ENCODE measurements at places on chromosomes 12 and 14. TPM values are rescaled to one million over a fixed set of nuclear protein-coding genes. Genes with fewer than 3 reads are reported as not detected.

DNA sequence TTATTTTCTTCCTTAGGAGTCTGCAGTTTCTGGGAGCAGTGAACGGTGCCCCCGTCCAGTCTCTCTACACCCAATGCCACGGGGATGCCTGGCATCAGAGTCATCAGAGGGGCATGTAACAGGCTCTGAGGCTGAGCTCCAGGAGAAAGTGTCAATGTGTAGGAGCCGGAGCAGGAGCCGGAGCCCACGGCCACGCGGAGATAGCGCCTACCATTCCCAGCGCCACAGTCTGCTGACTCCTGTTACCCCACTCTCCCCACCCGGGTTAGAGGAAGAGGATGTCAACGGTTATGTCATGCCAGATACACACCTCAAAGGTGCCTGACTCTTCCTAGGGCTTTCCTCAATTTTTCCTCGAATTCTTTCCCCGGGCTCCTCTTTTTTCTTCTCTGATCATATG is 3.3 kb upstream of the PA2G4 start:
- H3K4me1 ChIP-seq: peaks cover 17% of the 10 kb centered on the region
- no peak for DNase-seq
- no peaks in the 10 kb centered on the region for H3K27me3 ChIP-seq
- peaks cover 56% of the 10 kb centered on the region for H3K36me3 ChIP-seq

DNA sequence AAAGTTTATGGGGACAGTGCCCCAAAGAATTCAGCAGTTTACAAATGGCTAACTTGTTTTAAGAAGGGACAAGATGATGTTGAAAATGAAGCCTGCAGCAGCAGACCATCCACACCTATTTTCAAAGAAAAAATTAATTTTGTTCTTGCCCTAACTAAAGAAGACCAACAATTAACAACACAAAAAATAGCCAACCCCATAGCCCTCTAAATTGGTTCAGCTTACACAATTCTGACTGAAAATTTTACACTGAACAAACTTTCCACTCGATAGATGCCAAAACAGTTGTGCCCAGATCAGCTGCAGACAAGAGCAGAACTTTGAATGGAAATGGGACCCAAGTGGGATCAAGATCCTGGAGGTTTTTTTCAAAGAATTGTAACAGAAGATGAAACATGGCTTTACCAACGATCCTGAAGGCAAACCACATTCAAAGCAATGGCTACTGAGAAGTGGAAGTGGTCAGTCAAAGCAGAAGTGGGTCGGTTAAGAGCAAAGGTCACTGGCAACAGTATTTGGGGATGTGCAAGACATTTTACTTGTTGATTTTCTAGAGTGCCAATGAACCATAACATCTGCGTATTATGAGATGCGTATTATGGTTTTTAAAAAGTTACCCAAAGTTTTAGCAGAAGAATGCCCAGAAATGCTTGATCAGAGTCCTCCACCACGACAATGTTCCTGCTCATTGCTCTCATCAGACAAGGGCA is 30.0 kb downstream of the SLC39A9 start:
- no peaks in the 10 kb centered on the region for H3K27me3 ChIP-seq
- H3K27ac ChIP-seq: no peak overlapping the region
- H3K36me3 ChIP-seq: peaks cover 20% of the 10 kb centered on the region

GRCh38 chr12:81644503-81644902 is 114.6 kb downstream of the PPFIA2 start:
- no peak overlapping the region for H3K4me3 ChIP-seq
- no peaks in the 10 kb centered on the region for H3K4me1 ChIP-seq
- H3K36me3 ChIP-seq: no peaks in the 10 kb centered on the region
- no peak for DNase-seq

Gene KRT78
- not detected for total RNA-seq

- peaks cover 26% of the 10 kb centered on the region for H3K36me3 ChIP-seq
- H3K27me3 ChIP-seq: peaks cover 20% of the 10 kb centered on the region
- no peak for DNase-seq
- H3K4me1 ChIP-seq: peaks cover 34% of the 10 kb centered on the region
- H3K4me3 ChIP-seq: no peak overlapping the region
These were observed 4.8 kb downstream of the GUCY2C start for GRCh38 chr12:14691560-14691959.

GRCh38 chr14:67787673-67788072 is 28.7 kb downstream of the ZFYVE26 start:
- H3K4me1 ChIP-seq: no peaks in the 10 kb centered on the region
- H3K27ac ChIP-seq: no peak overlapping the region
- H3K36me3 ChIP-seq: peaks cover 67% of the 10 kb centered on the region
- no peaks in the 10 kb centered on the region for H3K27me3 ChIP-seq
- no peak for DNase-seq
- no peak overlapping the region for H3K4me3 ChIP-seq

- H3K4me1 ChIP-seq: peaks cover 3% of the 10 kb centered on the region
- H3K4me3 ChIP-seq: no peak overlapping the region
- no peaks in the 10 kb centered on the region for H3K27me3 ChIP-seq
- DNase-seq: peak; percentile 76
These were observed 111.9 kb upstream of the CCDC175 start for GRCh38 chr14:59688224-59689170.

GRCh38 chr14:76776428-76777251 is 15.4 kb downstream of the VASH1 start:
- peaks cover 18% of the 10 kb centered on the region for H3K4me1 ChIP-seq
- DNase-seq: no peak
- no peaks in the 10 kb centered on the region for H3K36me3 ChIP-seq
- peaks cover 2% of the 10 kb centered on the region for H3K27me3 ChIP-seq
- H3K27ac ChIP-seq: no peak overlapping the region

Gene GARIN6
- total RNA-seq: not detected

GRCh38 chr12:16228067-16228466 is 49.4 kb downstream of the SLC15A5 start:
- no peak overlapping the region for H3K27ac ChIP-seq
- H3K27me3 ChIP-seq: no peaks in the 10 kb centered on the region
- no peaks in the 10 kb centered on the region for H3K4me1 ChIP-seq

- H3K36me3 ChIP-seq: no peaks in the 10 kb centered on the region
- peak overlapping the region; percentile 90 for H3K27ac ChIP-seq
- H3K27me3 ChIP-seq: no peaks in the 10 kb centered on the region
- H3K4me1 ChIP-seq: peaks cover 27% of the 10 kb centered on the region
- H3K4me3 ChIP-seq: no peak overlapping the region
These were observed 72.4 kb upstream of the USP44 start for GRCh38 chr12:95623554-95624170.

DNA sequence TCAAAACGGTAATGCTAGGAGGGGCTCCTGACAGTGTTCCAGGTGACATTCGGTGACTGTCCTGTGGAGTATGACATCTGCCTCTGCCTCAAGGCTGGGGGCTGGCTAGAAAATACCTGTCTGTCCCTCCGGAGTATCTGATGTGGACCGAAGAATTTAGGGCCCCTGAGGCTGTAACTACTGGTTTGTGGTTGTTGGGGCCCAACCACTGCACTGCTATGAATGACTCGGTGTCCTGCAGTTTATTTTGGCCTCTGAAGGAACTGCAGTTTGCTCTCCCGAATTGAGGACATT is 198.9 kb upstream of the CAND1 start:
- H3K27me3 ChIP-seq: peaks cover 16% of the 10 kb centered on the region
- no peaks in the 10 kb centered on the region for H3K36me3 ChIP-seq
- peak overlapping the region; percentile 81 for H3K4me3 ChIP-seq
- peaks cover 23% of the 10 kb centered on the region for H3K4me1 ChIP-seq
- no peak overlapping the region for H3K27ac ChIP-seq

DNA sequence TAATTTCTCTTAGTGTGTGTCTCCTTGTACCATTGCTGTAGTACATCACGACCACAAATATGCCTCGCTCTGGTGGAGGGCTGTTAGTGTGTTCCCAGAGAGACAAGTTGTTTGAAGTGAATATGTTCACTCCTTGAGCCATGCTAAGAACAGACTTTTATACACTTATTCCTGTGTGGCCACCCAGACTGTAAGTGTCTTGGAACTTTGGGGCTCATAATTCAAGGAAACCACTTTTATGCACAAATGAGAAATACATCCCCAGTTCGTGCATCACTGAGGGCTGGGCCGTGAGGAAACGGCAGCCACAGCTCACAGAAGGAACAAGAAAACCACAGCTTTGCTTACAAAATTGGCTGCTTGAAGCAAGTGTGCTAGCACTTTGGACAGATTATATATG is 362.2 kb upstream of the DDHD1 start:
- H3K4me3 ChIP-seq: no peak overlapping the region
- peaks cover 2% of the 10 kb centered on the region for H3K4me1 ChIP-seq
- H3K27ac ChIP-seq: no peak overlapping the region
- no peaks in the 10 kb centered on the region for H3K36me3 ChIP-seq
- DNase-seq: no peak

GRCh38 chr12:124510301-124510970 is 57.0 kb downstream of the NCOR2 start:
- H3K27me3 ChIP-seq: no peaks in the 10 kb centered on the region

DNA sequence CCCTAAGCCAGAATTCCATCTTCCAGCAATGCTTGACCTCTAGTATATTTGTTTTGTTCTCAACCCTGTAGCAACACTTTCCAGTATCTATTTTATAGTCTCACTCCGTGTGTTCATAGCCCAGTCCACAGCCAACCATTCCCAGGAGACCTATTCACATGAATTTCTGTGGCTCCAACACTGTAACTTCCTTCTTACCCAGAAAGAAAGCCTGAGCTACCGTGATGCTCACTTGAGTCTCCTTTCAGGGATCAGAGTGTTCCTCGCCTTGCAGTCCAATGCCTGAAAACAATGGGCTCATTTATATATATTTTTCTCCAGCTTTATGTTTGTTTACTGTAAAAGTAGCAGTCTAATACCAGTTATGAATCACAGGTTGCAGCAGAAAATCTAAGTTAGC is 645.0 kb upstream of the NOVA1 start:
- no peak for DNase-seq
- no peaks in the 10 kb centered on the region for H3K27me3 ChIP-seq
- no peaks in the 10 kb centered on the region for H3K4me1 ChIP-seq
- no peak overlapping the region for H3K27ac ChIP-seq

DNA sequence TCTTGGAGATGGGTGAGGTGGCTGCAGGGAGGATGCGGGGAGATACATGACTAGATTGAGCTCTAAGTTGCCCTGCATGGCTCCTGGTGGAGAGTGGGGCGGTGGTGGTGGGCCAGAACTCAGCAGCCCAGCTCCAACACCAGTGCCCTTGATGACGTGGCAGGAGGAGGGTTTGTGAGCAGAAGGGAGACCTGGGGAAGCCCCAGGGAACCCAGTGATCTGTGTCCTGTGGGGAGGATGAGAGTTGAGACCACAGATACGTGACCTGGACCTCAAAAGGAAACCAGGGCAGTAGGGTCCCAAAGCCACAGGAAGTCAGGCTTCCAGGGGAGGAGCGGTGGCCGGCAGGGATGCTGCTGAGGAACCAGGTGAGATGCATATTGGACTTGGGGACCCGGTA is 989.1 kb upstream of the TMEM132C start:
- H3K36me3 ChIP-seq: peaks cover 43% of the 10 kb centered on the region
- H3K27me3 ChIP-seq: no peaks in the 10 kb centered on the region
- no peak for DNase-seq
- no peaks in the 10 kb centered on the region for H3K4me1 ChIP-seq
- H3K27ac ChIP-seq: no peak overlapping the region

DNA sequence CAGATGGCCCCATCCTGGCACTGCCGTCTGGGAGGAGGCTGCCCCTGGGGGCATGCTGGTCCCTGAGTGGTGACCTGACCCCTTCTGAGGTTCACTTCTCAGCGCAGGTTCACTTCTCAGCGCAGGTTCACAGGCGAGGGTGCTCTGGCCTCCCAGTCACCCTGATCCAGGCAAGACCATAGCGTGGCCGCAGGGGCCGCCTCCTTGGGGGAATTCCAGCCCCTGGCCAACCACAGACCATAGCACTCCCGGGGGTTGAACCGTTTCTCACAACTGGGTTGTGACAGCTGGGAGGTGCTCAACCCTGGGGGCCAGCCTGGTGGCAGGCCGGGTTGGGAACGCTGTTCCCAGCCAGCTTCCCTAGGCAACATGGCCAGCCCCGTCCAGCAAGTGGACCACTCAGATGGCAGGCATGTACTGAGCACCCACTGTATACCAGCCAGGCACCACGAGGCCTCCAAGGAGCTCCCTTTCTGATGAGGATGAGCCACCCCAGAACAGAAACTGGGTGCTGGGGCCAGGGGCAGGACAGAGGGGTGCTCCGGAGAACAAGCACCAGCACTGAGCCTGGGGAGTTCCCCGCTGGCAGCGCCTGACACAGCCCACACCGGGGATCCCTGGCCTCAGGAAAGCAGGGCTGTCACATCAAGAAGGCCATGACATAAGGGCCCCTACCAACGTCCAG is 28.3 kb upstream of the ZFP36L1 start:
- no peaks in the 10 kb centered on the region for H3K36me3 ChIP-seq
- peaks cover 40% of the 10 kb centered on the region for H3K4me1 ChIP-seq
- no peak overlapping the region for H3K27ac ChIP-seq
- H3K27me3 ChIP-seq: peaks cover 4% of the 10 kb centered on the region

Gene C12orf56
- total RNA-seq: 2.5 TPM

Gene RHEBL1
- total RNA-seq: 6.9 TPM

Gene NEUROD4
- total RNA-seq: not detected

- no peak for DNase-seq
- no peaks in the 10 kb centered on the region for H3K27me3 ChIP-seq
- no peaks in the 10 kb centered on the region for H3K4me1 ChIP-seq
- H3K4me3 ChIP-seq: no peak overlapping the region
- no peaks in the 10 kb centered on the region for H3K36me3 ChIP-seq
These were observed 295.0 kb upstream of the NAV3 start for GRCh38 chr12:77535734-77536133.

Gene BDKRB1
- total RNA-seq: not detected

Gene MAP1LC3B2
- total RNA-seq: 2.5 TPM

Gene LHX5
- 1.5 TPM for total RNA-seq

DNA sequence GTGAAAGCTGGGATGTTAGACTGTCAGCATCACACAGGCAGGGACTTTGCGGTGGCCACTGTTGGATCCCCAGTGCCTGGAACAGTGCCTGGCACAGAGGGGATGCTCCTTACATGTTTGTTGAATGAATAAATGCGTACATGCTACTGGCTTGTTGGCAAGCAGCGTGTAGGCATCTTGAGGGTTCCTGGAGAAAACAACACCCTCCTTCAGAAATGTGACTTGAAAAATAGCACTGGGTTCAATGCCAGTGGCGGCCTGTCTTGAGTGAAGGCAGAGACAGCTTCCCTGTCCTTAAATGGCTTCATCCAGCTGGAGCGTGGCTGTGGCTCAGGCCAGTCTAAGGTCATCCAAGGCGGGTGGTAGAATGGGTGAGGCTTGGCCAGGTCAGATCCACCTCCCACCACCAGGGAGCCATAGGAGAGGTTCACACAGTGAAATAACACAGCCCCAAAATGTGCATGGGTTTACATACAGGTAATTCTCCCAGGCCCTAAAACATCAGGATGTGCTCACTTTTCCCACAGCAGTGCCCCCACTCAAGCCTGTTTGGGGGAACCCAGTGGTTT is 171.4 kb downstream of the PHETA1 start:
- no peak for DNase-seq
- no peaks in the 10 kb centered on the region for H3K27me3 ChIP-seq
- H3K36me3 ChIP-seq: no peaks in the 10 kb centered on the region

Data from WTC11 (cell line).